Muscle of leg (tissue), 16 donors: ENCODE measurements at places on chromosomes 12 and 14. TPM values are rescaled to one million over a fixed set of nuclear protein-coding genes. Genes with fewer than 3 reads are reported as not detected.

GRCh38 chr12:72089678-72090077, 151.0 kb downstream of the TPH2 start:
- DNase-seq = no peak

- DNase-seq = peak; percentile 3
Observed at GRCh38 chr14:48275301-48275700, 599.9 kb upstream of the MDGA2 start.

- DNase-seq = no peak
Observed at GRCh38 chr14:69244946-69245345, 15.0 kb upstream of the GALNT16 start.

The SPTB gene
- total RNA-seq = 126 TPM

GRCh38 chr12:47837190-47838171, 17.8 kb upstream of the HDAC7 start:
- DNase-seq = peak; percentile 77

DNA sequence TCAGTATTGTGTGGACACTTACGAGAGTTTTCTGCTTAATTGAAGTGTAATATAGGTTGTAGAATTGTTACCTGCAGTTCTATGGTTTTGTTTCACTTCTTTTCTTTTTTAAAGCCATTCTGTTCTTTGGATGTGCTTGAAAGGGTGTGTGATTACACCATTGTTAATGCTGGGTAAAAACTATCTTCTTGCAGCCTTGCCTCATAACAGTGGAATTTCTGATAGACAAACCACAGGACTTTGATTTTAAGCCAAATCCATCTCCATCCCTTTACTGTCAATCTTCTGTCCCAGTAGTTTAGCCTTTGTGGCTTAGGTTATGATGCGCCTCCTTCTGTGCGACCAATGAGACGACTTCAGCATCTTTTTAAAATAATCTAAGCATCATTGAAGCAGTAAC, 182.3 kb downstream of the PELI2 start:
- no peak for DNase-seq
